Caki2 (cell line): ENCODE measurements at places on chromosomes 7 and 10. TPM values are rescaled to one million over a fixed set of nuclear protein-coding genes. Genes with fewer than 3 reads are reported as not detected.

Gene PLXDC2
- 4.7 and 7.4 TPM in 2 replicates for total RNA-seq

Gene EGFR
- total RNA-seq: 52.7 and 53.3 TPM in 2 replicates

Gene CPXM2
- total RNA-seq: not detected in 2 replicates

Gene SPDYE9
- total RNA-seq: not detected in 2 replicates

Gene CDC14C
- total RNA-seq: not detected in 2 replicates

Gene ANXA8
- total RNA-seq: 0.68 and 0.72 TPM in 2 replicates

Gene AGAP9
- total RNA-seq: 2.6 and 3.4 TPM in 2 replicates
